ENCODE measurements at places on chromosomes 4 and X.

GRCh38 chr4:3286335-3287175, 6.3 kb upstream of the RGS12 start:
- no peak for DNase-seq

- DNase-seq: no peak
Measured at GRCh38 chrX:46572340-46572936, 1.1 kb upstream of the CHST7 start.

DNA sequence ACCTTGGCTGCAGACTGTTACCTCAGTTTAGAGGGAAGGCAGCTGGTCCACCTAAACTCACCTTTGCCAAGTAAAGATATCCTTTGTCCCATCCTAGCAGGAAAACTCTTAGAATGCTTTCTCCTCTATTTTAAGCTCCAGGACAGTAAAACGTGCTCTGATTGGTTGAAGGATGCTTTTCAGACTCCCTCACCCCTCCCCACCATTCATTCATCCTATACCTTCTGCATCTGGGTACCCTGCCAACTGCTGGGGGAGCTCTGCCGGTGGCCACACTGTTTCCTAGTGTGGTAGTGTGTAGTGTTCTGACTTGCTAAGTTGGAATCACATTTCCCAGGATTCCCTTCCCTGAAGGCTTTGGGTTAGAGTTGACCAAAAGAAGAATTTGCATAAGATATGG, 20.3 kb upstream of the POLA1 start:
- DNase-seq: no peak

- DNase-seq: no peak
Measured at GRCh38 chr4:141215030-141215429, 5.7 kb upstream of the ZNF330 start.

GRCh38 chr4:30380404-30380998, 339.7 kb upstream of the PCDH7 start:
- no peak for DNase-seq

GRCh38 chr4:40888933-40889332, 139.2 kb downstream of the NSUN7 start:
- no peak for DNase-seq

- no peak for DNase-seq
Measured at GRCh38 chr4:128940971-128941370, 131.5 kb downstream of the JADE1 start.

- no peak for DNase-seq
Measured at GRCh38 chr4:101464596-101464995, 117.3 kb upstream of the PPP3CA start.

DNA sequence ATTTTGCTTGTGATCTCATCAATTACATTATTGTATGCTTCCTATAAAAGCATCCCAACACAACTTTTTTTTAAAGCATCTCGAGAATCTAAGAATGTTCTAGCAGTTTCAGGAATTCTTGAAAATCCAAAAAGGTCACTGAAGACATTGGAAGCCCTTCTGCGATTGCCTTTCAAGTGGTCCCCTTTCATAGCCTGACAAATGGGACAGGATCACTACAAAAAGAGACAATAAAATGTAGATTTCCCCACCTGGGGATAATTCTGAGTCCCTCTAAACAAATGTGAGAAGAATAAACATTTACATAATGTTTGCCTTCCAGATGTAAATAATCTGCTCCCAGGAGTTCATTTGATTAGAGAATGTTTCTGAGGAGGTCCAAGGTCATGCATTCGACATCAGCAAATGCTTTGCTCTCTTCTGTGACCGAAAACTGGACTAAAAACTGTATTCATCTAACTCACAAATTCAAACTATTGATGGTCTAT, 116.0 kb downstream of the COL25A1 start:
- no peak for DNase-seq

GRCh38 chr4:146762016-146762415, 123.3 kb downstream of the POU4F2 start:
- DNase-seq: no peak

GRCh38 chrX:88397551-88397950, 349.5 kb upstream of the CPXCR1 start:
- no peak for DNase-seq

- peak; percentile 76 for DNase-seq
Measured at GRCh38 chr4:128811571-128812441, 2.3 kb downstream of the JADE1 start.

GRCh38 chrX:123846577-123847038, 13.2 kb upstream of the XIAP start:
- DNase-seq: no peak

Measured in activated gamma-delta T cell (primary cell).